ENCODE measurements at places on chromosomes 7 and 10.

DNA sequence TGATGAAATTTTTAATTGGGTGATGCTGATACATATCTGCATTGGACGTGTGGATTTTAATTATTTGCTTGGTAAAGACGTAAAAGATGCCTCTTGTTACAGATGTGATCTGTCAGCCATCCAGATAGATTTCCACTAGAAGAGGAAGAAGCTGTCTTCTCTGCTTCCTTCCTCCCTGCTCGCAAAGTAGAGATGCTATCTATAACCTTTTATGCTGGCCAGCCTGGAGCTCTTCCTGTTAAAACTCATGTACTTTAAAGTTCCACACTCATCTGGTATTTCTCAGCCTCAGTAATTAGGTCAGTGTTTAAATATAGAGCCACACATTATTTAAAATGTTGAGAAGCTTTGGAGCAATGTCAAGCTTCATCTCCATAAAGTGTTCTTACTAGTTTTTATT lies 51.2 kb upstream of the TMEM229A start:
- peak; percentile 14 for DNase-seq

DNA sequence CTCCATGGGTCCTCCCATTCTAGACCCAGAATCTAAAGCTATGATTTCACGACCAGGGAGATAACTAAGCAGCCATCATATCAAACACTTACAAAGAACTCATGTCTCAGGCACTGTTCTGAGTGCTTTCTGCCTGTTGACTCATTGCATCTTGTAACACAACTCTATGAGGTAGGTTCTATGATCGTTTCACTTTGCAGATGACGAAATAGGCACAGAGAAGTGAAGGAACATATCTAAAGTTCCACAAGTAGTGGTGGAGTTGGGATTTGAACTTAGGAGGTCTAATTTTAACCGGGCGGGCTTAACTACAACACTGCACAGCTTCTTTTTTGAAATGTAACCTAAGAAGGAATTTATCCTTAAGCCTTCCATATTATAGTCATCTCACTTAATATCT lies 2.9 kb downstream of the RBP4 start:
- no peak for DNase-seq

DNA sequence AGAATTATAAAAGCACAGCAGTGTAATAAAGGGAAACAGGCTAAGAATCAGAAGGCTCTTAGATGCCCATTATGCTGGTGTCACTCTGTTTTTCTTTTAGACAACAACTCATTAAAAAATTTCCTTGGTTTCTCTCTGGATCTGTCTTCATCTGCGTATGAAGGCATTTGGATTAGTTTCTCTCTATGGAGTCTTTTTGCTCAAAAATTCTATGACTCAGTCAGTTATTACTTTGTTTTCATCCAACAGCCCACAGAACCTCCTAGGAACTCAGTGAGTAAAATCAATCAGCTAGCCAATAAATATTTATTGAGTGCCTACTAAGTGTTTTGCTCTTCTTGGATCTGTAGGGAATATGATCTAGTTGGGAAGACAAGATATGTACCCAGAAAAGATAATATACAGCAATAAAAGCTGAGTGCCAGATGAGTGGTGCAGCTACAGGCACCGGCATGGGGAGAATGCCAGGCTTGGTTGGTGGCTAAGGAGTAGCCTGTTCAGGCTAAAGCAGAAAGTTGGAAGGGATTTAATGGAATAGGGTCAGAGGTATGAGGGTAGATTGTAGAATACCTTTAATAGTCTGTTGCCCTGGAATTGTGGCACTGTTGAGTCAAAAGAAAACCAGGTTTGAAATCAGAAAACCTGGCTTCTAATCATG lies 156.2 kb downstream of the LRRC4 start:
- DNase-seq = no peak

DNA sequence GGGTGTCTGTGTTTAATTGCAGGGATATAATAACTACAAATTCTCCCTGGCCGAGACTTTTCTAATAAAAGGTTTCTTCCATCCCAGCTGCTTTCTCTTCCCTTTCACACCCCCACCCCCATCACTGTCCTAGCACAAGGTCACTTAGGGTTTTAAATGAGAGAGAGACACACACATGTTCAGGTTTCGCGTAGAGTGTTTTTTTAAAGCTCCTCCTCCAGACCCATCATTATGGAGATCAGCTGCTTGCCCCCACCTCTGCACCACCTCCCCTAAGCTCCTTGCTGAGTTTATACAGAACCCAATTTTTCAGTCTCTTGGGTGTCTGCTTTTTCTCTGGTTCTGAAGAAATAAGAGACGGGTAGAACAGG lies 18.6 kb downstream of the LRMDA start:
- no peak for DNase-seq

DNA sequence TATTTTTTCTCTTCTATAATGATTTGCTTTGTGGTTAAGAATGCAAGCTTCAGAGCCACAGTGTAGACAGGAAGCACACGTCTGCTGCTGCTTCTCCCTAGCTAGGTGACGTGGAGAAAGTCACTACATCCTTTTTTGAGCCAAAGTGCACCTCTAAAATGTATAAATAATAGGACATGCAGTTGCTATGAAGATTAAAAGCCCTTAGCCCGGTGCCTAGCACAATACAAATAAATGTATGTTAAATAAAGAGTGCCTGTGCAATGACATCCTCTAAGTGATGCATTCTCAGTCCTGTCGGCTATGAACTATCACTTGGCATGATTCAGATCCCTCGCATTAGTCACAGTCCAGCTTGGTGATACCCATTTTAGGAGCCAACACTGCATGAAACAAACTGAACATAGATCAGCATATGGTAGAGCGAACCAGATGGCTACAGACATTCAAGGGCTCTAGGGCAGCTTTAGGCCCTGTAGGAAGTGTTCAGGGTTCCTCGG lies 4.8 kb upstream of the TRDMT1 start:
- DNase-seq = no peak

DNA sequence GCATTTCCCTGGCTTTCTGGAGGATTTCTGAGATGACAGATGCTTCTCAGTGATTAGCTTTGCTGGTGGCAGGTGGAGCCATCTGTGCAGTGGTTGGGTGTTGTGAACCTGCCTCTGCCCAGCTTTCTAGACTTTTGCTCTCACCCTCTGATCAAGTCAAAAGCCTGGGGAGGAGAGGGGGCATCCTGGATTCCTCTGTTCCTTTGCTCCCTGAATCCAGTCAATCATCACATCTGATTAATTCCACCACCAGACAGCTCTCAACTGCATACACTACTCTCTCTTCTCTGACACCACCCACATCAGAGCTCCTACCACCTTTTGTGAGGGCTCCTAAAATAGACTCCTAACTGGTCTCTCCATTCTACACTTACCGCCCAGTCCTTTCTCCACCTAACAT lies 283.5 kb downstream of the WDR11 start:
- no peak for DNase-seq

DNA sequence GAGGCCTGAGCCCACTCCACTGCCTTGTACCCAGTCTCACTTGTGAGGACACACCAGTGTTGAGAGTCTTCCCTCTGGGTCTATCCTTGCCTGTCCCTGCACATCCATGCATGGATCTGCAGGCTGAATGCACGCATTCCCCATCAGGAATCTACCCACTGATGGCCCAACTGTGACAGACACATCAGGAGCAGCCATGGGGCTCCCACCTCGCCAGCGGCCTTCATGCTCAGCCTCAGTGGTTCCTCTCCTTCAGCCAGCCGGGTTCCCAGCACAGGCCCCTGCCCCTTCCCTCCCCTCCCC lies 21.3 kb downstream of the ANTXRL start:
- DNase-seq = no peak
